ENCODE measurements at places on chromosomes 11 and 22.

DNA sequence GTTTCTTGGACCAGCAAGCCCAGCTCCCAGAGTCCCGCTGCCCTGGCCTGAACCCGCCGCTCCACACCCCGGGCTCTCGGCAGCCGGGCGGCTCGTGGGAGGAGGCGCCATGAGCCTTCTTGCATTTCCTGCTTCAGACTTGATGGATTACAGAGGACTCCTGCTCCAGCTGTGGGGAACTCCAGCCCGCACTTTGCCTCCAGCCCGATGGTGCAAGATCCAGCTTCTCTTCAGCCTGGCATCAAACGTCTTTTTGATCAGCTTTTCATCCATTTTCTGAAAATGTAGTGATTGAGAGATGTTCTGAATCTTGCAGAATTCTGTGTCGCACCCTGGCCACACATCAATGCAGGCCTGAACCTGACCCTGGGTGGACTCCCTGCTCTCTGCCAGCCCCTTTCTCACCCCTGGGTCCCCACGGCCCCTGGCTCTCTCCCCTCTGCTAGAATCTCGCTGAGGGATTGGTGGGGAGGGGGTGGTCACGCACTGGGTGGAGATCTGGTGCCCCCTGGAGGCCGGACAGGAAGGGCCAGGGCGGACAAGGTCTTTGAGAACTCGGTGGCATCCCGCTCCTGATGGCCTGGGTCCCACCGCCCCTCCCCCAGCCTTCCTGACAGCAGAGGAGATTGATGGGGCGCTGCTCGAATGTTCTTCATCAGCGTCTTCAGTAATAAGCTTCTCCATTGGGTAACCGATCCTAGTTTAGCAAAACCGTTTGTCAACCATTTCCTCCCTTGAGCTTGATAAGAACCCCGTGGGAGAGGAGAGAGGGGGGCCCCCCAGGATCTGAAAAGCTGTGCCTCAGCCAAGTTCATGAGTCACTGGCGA lies 12.1 kb upstream of the NFAM1 start:
- peak; percentile 62 for DNase-seq

- no peak for DNase-seq
These were observed 55.8 kb downstream of the MS4A13 start for GRCh38 chr11:60570970-60571369.

GRCh38 chr11:44779736-44780520 lies 53.2 kb downstream of the TSPAN18 start:
- DNase-seq: no peak

- DNase-seq: no peak
These were observed 180.5 kb downstream of the MIAT start for GRCh38 chr22:26837784-26838470.

- no peak for DNase-seq
These were observed 78.9 kb downstream of the KCNC1 start for GRCh38 chr11:17813391-17814059.

DNA sequence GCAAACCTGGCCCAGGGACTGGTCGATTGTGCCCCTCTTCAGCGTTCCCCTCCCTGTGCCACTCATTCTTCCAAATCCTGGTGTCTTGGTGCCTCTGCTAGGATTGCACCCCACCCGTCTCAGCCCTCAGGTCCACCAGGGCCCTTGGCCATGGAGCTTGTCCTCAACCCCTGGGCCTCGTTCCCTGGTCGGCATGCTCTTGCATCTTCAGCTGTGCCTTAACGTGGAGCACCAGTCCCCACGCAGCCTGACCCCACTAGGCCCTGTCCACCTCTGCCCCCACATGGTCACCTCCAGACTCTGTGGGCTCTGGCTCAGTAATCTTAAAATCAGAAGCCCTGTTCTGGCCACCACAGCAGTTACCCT lies 61.1 kb downstream of the OSBP2 start:
- DNase-seq: no peak

DNA sequence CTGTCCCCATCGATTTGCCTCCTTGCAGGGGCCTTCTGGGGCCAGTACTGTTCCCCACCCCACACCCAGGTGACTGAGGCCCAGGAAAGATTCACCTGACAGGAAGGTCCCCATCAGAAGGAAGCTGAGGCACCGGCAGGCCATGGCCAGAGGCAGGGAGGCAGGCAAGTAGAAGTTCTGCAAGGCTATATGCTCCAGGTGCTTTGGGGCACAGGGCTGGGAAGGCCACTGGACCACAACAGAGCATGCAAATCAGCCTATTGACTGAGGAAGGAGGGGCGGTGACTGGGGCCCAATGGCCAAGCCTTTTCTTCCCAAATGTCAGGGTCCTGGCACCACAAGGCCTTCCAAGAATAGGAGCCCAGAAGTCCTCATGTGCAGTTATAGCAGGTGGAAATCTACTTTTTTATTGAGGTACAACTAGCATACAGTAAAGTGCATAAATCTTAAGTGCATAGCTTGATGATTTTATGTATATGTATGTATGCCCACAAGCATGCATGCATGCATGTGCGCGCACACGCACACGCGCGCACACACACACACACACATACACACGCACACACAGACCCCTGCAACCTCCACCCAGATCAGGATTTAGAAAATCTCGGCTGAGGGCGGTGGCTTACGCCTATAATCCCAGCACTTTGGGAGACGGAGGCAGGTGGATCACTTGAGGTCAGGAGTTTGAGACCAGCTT lies at the start of gene VPREB3:
Gene VPREB3 (minus strand): TSS at position 206 of the 700 bp plus-strand sequence. CDS start 62 bp downstream, at position 144.
- DNase-seq: no peak

DNA sequence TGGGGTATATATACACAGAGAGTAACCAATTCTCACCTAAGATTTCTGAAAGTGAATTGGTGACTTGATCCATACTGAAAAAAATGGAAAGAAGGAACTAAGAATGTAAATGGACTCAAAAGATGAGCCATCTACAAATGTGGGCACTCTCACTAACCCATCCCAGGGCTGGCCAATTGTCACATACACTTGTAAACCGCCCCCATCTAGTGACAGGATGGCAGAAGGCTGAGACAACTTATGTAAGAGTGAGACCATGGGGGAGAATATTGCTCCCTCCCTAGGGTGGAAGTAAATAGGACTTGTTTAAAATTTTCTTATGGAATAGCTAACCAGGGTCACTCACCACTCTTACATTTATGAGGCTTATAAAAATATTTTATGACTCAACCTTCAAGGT lies 377.1 kb upstream of the ISX start:
- no peak for DNase-seq

DNA sequence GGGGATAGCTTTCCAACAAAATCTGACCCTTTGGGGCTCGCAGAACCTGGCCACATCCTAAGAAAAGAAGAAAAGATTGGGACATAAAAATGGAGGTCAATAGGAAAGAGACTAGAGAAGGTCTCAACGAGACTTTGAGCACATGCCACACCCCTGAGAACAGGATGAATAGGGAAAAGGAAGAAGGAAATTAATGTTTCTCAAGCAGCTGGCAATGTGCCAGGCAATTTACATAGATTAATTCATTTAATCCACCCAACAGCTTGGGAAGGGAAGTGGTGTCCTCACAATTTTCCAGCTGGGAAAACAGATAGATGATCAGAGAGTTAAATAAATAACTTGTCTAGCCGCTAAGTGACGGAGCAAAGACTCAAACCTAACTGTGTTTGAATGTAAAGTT lies 50.7 kb downstream of the PAMR1 start:
- no peak for DNase-seq
